Activated CD4-positive, alpha-beta T cell treated with anti-CD3 and anti-CD28 coated beads, Interleukin-2, amount 10 ng/mL, durations not matched to agents 24 days and 14 days (primary cell): ENCODE measurements at places on chromosomes 3 and 15.

DNA sequence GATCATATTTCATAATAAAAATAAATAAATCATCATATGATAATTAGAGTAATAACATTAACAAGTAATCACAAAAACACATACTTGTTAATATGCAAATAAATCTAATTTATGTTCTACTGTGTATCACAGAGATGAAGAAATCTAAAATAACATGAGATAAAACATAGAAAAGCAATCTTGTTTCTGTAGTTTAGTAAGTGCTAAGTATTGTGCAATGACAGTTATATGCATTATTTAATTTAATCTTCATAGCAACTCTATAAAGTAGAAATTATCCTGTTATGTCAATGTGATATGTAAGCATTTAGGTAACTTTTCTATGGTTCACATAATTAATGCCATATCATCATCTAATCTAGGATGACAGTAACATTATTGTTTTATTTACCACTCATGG lies 108.2 kb upstream of the KCNMB2 start:
- DNase-seq: no peak

GRCh38 chr3:9291821-9292410 lies 42.5 kb upstream of the SRGAP3 start:
- no peak for DNase-seq

DNA sequence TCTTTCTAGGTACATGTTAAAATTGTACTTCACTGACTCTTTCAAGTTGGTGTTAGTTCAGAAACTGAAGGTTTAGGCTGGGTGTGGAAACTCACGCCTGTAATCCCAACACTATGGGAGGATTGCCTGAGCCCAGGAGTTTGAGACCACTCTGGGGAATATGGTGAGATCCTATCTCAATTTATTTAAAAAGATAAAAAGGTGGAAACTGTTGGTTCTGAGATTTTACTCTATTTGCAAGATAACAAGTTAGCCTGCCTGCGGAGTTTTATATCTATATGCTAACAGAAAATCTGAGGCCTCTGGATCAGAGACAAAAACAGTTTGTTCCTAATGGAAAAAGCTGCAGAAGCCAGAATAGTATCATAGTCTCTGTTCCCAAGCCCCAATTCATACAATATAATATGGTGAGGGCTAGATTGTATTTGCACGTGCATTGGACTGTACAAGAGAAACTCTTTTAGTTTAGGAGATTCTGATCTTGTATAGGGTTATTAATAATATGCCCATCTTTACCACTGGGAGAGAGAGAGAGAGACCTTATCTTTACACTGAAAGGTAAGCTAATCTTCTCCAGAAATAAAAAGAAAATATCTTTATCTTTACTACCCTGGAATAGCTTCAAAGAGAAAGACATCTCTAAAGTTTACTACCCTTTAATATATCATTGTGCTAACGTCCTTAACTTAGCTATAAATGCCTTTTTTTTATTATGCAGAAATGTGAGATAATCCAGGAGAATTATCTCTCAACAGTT lies 1267.6 kb downstream of the OTOL1 start:
- no peak for DNase-seq

DNA sequence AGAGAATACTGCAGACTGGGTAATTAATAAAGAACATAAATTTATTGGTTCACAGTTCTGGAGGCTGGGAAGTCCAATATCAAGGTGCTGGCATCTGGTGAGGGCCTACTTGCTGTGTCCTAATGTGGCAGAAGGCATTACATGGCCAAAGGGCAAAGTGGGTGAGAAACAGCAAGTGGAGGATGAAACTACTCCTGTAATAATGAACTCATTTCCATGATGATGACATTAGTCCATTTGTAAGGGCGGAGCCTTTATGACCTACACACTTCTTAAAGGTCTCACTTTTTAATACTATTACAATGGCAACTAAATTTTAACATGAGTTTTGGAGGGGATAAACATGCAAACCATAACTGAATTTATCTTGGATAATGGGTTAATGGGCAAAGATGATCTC lies 139.6 kb upstream of the SGO1 start:
- DNase-seq: no peak

- no peak for DNase-seq
Observed at GRCh38 chr3:30948426-30948825, 54.0 kb upstream of the GADL1 start.

- DNase-seq: no peak
Observed at GRCh38 chr15:31292391-31293015, 34.1 kb upstream of the KLF13 start.

- peak; percentile 76 for DNase-seq
Observed at GRCh38 chr3:107430996-107431245, 53.7 kb downstream of the CCDC54 start.

DNA sequence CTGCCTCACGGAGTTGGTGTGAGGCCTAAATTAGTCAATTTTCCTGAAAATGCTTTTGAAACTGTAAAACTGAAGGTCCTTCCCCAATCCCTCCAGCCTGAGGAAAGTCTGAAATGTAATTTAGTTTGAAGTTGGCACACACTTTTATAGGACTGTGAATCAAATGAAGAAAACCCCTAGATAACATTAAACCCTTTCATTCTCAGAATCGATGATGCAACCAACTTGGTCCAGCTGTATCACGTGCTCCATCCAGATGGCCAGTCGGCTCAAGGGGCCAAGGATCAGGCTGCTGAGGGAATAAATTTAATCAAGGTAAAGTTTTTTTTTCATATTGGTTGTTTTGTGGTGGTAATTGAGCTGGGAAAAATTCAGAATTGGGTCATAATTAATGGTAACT lies 11.7 kb downstream of the MRPS22 start:
- no peak for DNase-seq

DNA sequence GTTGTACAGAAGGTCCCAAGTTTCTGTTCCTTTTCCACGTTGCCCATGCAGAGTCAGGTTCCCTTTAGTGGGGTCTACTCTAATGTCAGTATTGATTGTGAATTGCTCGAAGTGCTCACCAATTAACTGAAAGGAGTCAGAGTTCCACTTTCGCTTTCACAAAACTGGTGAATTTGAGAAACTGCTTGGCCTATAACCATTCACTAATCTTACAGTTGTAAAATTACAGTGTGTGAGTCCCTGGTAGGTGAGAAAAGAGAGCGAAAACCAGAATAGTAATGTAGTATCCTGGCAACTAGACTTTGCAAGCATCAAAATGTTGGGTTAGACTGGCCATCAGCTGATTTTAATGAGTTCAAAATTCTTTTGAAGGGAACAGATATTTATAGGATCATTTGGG lies 237.5 kb upstream of the CHRM5 start:
- no peak for DNase-seq

- DNase-seq: no peak
Observed at GRCh38 chr3:109874896-109875708, 537.8 kb upstream of the DPPA4 start.

GRCh38 chr15:45536934-45537333 lies 14.4 kb upstream of the SLC30A4 start:
- no peak for DNase-seq
